Left renal cortex interstitium (tissue), 4 donors: ENCODE measurements at places on chromosomes 1 and 21.

DNA sequence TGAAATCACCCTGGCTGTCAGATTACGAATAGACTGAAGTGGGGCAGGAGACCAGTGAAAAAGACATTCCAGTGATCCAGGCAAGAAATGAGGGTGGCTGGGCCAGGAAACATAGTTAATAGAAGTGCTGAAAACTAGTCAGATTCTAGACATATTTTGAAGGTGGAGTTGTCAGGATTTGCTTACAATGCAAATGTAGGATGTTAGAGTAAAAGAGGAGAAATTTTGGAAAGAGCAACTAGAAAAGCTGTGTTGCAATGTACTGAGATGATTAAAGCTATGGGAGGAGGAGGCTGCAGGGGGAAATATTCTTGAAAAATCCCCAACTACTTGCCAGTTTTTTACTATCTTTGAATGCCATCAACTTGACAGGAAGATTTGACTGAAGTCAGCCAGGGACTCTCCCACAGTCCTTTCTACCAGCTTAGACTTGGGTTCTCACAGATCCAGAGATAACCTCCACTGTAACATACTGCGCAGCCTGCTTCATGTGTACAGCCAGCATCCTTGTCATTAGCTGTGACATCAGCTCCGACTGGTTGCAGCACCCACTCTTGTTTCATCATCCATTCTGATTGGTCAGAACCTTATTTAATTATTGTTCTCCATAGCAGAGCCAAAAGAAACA, 109.7 kb downstream of the TSEN15 start:
- DNase-seq: no peak

DNA sequence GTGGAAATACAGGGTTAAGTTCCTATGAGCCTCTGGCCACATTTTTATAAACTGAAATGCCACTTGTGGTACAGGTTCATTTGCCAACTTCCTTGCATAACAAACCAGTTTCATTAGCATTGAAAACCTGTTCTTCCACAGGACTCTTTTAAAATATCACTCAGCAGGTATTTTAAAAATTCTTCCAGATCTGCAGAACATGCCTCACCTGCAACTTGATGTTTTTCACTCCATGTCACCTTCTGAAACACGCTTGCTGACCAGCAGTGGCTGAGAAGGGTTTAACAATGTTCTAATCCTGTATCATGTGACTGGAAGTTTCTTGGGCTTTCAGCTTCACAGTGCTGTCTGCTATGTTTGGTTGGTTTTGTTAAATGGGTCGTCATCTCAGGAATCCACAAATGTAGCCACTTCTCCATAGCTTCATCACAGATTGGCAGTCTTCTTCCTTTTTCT, 17.6 kb upstream of the CBR3 start:
- DNase-seq: no peak

DNA sequence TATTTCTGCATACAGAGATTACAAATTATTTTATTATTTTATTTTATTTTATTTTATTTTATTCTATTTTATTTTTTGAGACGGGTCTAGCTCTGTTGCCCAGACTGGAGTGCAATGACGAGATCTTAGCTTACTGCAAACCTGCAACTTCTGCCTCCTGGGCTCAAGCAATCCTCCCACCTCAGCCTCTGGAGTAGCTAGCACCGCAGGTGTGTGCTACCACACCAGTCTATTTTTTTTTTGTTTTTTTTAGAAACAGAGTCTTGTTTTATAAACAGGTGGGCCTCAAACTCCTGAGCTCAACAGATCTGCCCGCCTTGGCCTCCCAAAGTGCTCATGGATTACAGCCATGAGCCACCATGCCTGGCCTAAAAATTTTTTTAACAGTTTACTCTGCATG, 88.1 kb downstream of the PCP4 start:
- no peak for DNase-seq

DNA sequence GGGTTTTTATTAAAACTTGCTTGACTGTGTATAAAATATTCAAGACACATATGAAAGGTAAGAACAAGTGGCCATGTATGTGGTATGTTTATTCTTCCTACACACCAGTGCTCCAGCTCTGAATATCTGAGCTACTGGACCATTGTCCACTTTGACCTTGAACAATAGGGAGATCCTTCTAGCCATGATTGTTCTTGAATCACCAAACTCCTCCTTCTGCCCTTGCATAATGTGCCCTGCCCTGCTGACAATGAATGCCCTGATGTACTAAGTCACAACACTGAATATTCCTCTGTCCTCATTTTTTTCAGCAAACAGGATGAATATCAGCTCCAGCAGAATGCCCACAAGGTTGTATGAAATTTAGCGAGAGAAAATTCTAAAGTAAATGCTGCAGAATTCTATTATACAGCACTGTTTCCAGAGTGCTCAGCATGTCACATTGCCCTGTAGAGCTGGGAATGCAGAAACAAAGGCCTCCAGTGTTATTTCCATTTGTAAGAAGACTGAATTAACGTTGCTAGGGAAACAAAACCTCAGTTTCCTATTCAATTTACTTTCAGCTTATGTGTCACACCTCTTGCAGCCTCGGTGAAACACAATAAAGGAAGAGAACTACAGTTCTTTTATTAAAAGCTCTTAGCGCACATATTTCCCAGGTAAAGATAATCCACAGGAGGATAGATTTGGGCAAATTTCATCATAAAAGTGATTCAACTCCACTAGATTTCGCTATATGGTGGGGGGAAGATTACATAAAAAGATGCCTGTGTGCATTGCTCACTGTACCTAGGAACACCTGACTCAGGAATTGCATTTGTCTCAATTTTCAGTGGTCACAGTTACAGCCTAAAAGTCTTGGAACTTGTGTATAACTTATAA, 187.4 kb upstream of the ATP1B1 start:
- no peak for DNase-seq

GRCh38 chr1:54653036-54653435, 11.4 kb downstream of the MROH7 start:
- no peak for DNase-seq

DNA sequence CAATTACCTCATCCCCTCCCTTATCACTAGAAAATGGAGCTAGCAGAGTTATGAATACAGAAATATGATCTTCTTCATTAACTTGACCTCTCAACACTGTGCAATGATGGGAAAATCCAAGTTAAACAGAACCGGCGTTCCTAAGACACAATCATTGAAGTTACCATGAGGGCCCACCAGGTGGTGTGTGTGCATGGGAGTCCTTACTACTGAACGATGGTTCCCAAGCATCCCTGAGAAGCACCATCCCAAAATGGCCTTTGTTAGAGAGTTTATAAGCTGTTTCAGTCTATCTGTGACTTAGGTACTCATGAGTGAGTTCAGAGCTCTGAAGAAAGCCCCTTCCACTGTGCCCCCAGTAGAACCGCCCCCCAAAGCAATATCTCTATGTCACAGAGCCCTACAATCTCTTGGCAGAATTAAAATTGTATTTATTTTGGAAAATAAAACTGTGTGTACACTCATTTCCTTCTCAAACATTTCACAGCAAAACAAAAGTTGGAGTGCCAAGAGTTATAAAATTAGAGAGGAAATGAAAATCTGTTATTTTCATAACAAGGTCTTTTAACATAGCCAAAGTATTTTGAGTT, 56.8 kb downstream of the PLD5 start:
- DNase-seq: no peak

GRCh38 chr1:83770319-83770661, 228.6 kb downstream of the TTLL7 start:
- DNase-seq: no peak

- no peak for DNase-seq
Observed at GRCh38 chr1:223707256-223708000, 4.9 kb upstream of the CAPN2 start.

- no peak for DNase-seq
Observed at GRCh38 chr1:203916756-203917155, 55.4 kb downstream of the SNRPE start.

- no peak for DNase-seq
Observed at GRCh38 chr21:39946199-39946598, 79.0 kb downstream of the PCP4 start.

- no peak for DNase-seq
Observed at GRCh38 chr1:12610305-12610935, 7.6 kb downstream of the DHRS3 start.

DNA sequence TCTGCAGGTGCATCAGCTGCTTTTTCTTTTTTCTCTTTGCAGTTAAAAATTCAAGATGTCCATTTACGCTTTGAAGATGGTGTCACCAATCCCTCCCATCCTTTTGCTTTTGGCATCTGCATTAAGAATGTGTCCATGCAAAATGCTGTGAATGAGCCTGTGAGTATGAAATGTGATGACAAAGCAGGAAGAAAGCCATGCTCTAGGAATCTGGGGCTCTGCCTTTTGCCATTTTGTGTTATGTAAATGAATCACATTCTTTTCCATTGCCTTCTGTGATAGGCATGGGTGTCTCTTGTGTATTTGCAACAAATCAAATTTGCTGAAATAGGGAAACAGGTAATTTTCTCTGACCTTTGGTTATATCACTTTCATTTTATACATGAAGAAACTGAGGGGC, 19.4 kb downstream of the VPS13D start:
- no peak for DNase-seq
